ENCODE measurements at places on chromosomes 16 and 17.

GRCh38 chr16:77394699-77395098, 40.1 kb downstream of the ADAMTS18 start:
- DNase-seq, result no peak

GRCh38 chr17:1746975-1747543, 4.4 kb downstream of the SERPINF2 start:
- no peak for DNase-seq

- no peak for DNase-seq
Measured at GRCh38 chr17:64358261-64358788, 32.3 kb downstream of the PECAM1 start.

DNA sequence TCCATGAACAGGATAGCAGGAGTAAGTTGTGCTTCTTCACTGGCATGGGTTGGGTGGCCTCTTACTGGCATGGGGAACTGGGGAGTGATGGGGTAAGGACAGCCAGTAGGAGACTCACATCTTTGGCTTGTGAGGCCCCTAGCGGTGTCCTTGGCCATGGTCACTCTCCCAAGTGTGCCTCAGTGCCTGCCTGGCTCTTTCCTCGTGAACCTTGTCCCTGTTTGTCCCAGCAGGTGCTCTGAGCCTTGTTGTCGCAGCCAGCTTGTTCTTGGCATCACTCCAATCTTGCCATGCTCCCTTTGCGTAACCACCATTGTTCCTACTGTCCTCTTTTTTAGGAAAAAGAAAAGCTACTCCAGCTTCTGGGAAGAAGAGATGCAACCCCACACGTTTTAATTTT, 53.6 kb upstream of the SDK2 start:
- DNase-seq, result no peak

DNA sequence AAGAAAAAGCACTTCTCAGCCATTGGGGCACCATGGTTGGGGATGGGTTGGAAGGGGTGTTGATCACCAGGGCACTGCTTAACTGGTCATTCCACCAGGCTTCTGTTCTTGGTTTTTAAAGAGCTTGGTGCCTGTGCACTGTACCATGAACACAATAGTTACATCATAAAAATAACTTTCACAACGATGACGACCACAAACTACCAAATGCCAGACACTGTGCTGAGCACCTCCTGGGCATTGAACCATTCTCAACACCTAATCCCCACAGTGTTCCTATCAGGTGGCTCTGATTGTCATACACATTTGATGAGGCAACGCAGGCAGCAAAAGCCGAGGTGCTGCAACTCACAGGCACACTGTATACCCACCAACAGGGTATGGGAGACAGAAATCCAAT, 208.0 kb downstream of the FOXL1 start:
- no peak for DNase-seq

DNA sequence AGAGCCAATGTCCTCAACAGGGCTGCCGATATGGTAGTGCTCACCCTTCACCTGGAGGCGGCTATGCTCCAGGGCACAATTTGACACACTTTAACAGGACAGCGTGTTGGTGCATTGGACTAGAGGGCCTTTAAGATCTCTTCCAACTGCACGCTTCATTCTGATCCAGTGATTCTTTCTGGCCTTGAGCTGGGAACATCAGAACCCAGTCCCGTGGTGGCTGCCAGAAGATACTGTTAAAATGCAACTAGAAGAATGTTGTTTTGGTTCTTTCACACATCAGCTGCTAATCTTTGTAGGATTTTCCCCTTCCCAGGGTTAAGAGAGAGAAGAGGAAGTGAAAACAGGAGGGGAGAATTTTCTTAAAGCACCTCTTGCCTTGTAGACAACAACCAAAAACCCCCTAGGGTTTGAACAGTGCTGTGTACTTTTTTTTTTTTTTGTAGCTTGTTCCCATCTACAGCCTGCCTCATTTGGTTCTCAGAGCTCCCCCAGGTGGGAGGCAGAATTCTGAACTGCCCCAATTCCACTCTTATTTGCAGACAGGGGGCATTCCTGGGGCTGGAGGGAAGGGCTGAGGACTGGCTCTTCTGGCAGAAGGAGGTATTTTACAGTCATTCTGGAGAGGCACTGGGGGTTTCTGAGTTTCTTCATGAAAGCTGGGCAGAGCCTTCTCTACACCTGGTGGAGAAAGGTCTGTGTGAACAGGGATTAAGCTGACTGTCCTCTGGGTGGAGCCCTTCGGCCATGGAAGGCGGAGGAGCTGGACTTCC, 32.4 kb downstream of the SMARCE1 start:
- no peak for DNase-seq

- DNase-seq, result no peak
Measured at GRCh38 chr17:8580952-8581658, 49.4 kb downstream of the MYH10 start.

- DNase-seq, result peak; percentile 93
Measured at GRCh38 chr17:40331743-40332641, 23.0 kb downstream of the RARA start.

- DNase-seq, result no peak
Measured at GRCh38 chr17:29640981-29641642, 18.4 kb upstream of the CORO6 start.

DNA sequence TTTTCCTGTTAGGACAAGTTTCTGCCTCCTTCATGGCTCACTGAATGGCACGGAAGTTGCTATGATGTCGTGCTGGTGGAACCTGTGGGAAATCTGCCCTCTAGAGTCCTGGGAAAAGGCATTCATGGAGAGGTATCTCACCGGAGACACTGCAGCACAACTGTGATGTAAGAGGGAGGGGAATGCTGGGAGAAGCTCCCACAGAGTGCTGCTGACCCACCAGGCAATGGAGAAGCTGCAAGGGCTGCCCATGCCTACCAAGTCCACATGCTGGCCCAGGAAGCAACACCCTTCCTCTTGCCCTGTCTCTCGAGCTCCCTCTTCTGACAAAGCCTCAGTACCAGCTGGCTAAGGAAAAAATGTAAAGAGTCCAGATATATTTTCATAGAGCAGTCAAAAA, 45.2 kb upstream of the SLC5A11 start:
- DNase-seq, result no peak

DNA sequence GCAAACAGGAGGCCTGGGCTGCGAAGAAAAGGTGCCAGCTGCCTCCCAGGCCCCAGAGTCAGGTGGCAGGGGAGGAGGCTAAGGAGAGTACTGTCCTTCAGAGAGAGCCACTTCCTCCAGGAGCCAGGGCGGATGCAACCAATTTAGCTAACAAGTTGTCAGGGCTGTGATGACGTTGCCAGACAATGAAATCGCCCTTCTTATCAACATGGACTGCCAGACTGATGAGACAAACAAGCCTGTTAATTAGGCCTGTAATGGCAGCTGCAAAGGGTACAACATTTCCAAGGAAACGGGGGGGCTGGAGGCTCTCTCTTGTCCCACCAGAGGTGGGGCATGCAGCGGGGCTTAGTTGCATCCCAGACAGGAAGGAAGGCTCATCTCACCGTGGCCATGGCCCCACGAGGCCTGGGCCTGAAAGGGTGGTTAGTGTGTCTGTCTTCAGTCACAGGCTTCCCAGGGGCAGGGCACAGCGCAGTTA, 111.8 kb downstream of the SDK2 start:
- DNase-seq, result no peak

- no peak for DNase-seq
Measured at GRCh38 chr16:21120976-21121520, 29.6 kb downstream of the DNAH3 start.

DNA sequence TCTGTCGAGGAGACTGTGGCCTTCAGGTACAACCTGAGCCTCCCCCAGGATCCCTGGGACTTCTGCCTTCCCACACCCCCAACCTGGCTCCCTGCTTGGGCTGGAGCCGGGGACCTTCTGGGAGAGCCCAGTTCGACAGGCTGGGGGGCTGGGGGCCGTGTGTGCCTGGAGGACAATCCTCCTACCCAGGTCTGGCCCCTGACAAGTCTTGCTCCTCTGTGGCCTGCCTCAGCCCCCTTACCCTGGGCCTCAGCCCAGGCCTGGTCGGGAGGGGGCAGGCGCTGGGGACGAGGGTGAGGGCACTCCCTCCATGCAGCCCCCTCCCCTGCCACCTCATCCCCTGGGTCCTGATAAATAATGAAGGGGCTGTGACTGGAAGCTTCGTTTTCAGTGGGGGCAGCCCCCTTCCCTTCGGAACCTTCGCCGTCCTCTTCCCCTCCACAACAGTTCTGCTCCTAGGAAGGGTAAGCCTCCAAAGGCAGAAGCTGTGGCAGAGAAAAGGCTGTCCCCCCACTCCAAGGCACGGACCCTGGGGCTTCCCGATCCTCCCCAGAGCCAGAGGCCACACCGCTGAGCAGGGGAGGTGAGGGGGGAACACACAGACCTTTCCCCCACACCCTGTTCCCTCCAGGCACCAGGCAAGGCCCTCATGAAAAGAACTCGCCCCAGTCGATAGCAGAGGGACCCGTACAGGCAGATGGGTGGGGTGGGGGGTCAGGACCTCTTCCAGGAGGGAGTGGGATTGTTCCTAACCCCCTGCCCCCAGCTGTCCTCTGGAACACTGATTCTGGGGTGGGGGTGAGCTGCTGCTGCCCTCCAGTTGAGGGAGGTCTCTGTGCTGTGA, 5.0 kb upstream of the BAHCC1 start:
- DNase-seq, result no peak

- DNase-seq, result no peak
Measured at GRCh38 chr17:76480632-76481031, 13.2 kb downstream of the AANAT start.

DNA sequence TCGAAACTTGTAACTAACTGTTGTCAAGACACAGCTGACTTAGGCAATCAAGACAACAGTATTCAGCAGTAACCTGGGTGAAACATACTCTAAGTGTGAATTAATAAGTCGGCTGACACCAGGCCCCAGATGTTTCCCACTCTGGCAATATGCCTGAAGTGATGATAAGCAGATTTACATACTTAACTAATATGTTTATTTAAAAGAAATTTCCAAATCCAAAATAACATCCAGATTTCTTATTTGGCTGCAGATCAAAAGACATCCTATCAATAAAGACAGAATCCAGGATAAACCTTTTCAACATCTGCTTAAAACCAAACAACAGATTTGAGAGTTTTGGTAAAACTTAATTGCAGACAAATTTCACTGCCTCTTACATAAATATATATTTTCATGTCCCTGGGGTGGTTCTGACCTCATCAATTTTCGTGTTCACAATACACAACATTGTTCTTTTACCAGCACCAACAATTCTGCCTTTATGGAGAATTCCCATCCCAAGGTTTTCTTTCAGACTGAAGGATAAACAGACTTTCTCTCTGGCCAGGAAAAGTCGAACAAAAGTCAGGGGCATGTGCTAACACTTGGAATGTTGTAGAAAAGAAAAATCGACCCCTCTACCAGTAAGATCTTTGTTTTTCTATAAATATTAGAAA, 45.1 kb upstream of the TOX3 start:
- no peak for DNase-seq

- DNase-seq, result no peak
Measured at GRCh38 chr16:22885951-22886350, 72.0 kb downstream of the HS3ST2 start.

DNA sequence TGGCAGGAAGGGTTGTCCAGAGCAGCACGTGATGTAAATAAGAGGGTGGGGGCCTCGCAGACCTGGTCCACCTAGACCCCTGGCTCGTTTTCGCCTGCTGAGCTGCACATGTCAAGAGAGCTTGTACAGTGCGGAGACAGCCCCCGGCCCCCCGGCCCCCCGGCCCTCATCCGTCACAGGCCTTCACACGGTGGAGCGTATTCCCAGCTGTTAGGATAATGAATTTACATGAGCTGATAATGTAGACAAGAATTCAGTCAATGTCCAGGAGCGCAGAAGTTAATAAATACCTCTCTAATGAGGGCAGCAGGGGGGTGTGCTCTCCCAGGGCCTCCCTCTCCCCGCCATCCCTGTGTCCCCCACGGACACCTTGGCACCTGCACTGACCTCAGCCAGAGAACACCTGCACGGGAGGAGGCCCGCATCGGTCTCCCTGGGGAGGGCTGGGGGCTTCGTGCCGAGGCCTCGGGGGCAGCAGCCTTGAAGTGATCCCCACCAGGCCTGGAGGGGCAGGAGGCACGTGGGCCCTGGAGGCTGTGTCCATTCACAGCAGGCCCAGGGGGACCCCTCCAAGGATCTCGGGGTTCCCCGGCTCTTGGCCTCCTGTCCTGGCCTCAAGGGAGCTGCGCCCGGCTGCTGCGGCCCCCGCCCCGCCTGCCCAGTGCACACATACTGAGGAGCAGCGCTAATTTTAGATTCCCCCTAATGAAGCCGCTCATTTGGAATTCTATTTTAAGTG, 14.6 kb downstream of the GSE1 start:
- DNase-seq, result no peak

- DNase-seq, result no peak
Measured at GRCh38 chr17:41987642-41988041, 21.0 kb downstream of the CNP start.

GRCh38 chr16:797120-797420, 3.5 kb downstream of the GNG13 start:
- no peak for DNase-seq

DNA sequence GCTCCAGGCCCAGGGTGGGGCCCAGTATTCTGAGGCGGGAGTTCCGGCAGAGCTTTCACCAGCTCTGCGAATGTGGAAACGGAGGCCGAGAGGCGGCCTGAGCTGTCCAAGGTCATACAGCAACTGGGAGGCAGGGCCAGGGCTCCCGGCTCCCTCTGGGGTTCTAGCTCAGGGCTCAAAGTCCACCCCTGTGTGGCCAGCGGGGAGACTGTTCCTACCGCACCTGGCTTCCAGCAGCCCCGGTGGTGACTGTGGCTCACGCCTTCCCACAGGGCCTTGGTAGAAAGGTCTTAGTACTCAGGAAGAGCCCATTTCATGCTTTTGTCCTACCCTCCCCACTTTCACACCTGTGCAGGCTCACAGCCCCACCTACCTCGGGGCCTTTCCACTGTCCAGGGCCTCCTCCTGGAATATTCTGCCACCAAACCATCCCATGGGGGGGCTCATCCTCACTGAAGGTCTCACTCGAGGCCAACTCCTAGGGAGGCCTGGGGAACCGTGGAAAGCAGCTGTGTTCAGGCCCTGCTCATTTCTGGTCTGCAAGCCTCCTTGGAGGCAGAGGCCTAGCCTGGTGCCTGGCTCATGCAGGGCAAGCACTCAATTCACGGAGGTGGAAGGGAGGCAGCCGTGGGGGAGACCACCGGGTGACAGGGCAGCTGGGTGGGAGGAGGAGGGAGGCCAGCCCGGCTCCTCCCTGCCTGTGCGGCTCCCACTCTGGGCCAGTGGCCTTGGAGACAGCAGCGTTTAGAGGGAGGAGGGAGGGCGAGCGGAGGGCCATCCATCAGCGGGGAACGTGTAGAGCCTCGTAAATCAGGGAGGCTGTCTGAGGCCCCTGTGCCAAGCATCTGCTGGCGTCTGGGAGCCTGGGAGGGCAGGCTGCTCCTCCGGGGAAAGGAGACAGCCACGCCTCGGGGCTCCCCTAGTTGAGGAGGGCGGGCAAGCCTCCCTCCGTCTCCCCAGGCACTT, 12.7 kb upstream of the DOC2B start:
- no peak for DNase-seq

- no peak for DNase-seq
Measured at GRCh38 chr17:80886641-80887573, 104.7 kb upstream of the CHMP6 start.

DNA sequence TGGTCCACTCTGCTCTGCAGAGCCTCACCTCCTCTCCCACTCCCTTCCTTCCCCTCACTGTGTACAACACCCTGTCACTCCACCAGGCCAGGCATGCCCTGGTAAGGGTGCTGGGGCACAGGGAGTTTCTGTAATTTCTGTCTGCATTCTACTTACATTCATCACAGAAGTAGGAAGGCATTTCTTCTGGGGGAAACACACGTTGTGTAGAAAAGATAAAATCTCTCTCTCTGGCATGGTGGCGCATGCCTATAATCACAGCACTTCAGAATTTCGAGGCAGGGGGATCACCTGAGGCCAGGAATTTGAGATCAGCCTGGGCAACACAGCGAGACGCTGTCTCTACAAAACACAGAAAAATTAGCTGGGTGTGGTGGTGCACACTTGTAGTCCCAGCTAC, 27.0 kb downstream of the WNT3 start:
- no peak for DNase-seq
